ENCODE measurements at places on chromosomes 12 and 14.

- no peak for DNase-seq
Measured at GRCh38 chr14:88322504-88323085, 474 bp downstream of the KCNK10 start.

DNA sequence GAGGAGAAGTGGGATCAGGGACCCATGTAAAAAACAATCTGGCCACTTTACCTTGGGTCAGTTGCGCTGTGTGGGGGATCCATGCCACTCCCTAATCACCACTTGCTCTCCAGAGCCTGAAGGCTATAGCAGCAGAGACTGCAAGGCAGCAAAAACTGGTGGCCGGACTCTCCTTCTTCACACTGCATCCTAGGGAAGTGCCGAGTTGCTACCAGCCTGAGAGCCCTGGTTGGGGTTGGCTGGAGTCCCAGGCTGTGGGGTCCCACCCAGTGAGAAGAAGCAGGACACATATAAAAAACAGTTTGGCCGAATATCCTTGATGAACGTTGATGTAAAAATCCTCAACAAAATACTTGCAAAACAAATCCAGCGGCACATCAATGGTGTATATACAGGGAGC is 341.2 kb downstream of the AEBP2 start:
- DNase-seq = no peak

- peak; percentile 46 for DNase-seq
Measured at GRCh38 chr12:92928421-92928961, 604 bp downstream of the EEA1 start.

DNA sequence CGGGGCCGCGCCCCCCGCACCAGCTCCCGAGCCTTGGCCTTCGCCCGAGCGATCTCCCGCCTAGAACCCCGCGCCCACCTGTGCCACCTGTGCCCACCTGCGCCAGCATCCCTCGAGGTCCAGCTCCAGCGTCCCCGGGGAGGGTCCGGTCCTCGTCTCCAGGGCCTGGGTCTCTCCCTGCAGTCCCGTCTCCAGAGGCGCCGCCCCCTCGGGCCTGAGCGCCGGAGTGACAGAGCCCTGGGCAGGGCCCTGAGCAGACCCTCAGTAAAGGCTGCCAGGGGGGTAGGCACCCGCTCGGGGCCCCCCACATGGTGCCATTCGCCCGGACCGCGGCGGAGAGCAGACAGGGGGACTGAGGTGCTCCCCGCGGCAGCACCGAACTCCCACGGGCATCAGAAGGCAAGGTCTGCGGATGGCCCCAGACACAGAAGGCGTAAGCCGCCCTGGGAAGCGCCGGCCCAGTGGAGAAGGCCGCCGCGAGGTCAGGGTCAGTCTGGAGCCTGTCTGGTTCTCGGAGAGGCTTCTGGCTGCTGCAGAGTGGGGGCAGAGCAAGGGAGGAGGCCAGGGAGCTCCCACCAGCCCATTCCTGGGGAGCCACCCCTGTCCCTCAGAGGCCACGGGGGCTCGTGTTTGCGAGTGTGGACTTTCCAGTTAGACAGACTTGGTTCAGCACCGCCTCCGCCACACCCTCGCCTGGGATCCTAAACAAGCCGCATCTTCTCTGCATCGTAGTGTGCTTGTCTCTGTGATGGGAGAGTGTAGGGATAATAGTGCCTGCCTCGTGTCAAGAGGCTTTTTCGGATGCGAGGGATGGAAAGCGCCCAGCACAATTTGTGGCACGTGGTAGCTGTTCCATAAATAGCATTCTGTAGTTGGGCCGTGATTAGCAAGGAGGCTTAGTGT is 1.1 kb upstream of the PPP1R13B start:
- DNase-seq = no peak

- no peak for DNase-seq
Measured at GRCh38 chr12:123712780-123713319, 697 bp downstream of the ATP6V0A2 start.

DNA sequence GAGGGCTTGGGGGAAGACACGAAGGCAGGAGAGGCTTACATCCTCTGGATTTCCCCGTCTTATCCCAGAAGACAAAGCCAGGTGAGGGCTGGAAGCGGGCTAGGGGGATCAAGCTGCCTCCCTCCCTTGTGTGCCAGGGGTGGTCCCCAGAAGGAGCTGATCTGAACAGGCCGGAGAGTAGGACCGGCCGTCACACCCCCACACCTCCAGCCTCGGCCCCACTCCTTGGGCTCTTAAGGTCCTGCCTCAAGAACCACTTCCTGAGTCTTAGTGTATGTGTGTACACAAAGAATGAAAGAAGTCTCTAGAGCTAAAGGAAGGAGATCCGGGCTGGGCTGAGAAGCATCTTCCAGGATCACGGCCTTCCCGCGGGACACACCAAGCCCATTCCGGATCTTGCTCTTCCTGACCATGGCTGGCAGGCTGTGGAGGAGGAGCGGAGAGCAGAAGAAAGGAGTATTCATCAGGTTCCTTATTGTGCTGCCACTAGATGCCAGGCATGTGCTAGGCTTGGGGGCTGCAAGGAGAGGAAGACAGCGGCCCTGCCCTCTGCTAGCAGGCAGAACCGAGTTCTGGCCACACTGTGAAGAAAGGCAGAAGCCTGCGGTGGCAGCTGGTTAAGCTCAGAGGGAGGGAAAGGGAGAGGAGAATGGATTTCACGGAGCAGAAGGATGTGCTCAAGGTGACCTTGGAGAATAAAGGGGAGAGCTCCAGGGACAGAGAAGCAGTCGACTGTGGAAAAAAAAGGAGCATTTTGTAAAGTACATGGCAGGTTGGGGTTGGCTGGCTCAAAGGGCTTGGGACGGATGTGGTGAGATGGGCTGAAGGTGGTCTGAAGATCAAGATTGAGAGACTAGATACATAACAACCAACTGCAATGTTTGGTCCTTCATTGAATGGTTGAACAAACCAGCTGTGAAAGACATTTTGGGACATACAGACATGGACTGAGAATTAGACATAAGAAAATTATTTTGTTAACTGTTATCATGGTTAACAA is 1.3 kb upstream of the CD63 start:
- peak; percentile 78 for DNase-seq

DNA sequence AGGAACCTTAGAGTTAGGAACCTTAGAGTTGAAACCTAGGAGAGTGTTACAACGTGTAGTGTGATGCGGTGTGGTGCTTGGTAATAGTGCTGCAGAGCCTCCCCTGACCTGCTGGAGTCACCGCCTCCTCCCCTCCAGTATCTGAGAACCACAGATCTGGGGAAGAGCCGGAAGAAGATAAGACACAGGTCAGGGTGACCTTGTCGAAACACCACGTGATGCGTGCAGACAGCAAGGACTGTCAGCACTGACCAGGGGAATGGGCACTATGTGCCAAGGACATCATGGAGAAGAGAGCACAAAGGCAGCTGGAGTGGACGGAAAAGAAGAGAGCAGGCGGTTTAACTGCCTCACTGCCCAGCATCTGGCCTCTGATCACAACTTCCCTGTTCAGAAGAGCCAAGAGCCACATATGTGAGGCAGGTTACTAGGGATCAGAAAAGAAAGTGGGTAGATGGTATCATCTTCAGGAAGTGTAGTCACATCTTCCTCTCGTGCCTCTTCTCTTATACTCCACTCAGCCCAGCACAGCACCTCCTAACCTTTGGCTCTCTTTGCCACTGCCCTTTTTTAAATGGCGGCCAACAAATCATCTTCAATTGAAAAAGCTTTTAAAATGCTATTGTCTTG is 93.7 kb downstream of the TESC start:
- DNase-seq = no peak

- no peak for DNase-seq
Measured at GRCh38 chr14:50362764-50363713, 33.6 kb downstream of the CDKL1 start.

GRCh38 chr12:108689314-108690190 is 41.8 kb downstream of the CORO1C start:
- no peak for DNase-seq

GRCh38 chr12:111076611-111077451 is 156.5 kb upstream of the MYL2 start:
- no peak for DNase-seq

GRCh38 chr12:125185740-125186470 is 120.7 kb downstream of the AACS start:
- peak; percentile 88 for DNase-seq

DNA sequence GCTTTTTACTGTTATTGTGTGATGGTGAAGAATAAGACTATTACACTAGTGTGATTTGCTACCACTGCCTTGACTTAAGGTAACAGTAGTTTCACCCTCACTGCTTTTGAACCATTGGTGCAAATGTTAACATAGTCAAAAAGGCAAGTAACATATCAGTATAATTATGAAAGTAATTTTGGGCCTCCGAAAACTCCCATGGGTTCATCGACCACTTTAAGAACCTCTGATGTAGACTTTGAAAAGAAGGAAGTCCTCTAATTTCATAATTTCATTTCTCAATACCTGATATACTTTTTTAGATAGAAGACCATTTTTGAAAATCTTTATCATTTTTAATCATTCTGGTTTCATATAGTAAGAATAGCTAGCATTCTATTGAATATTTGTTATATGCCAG is 57.7 kb downstream of the ETNK1 start:
- DNase-seq = no peak

DNA sequence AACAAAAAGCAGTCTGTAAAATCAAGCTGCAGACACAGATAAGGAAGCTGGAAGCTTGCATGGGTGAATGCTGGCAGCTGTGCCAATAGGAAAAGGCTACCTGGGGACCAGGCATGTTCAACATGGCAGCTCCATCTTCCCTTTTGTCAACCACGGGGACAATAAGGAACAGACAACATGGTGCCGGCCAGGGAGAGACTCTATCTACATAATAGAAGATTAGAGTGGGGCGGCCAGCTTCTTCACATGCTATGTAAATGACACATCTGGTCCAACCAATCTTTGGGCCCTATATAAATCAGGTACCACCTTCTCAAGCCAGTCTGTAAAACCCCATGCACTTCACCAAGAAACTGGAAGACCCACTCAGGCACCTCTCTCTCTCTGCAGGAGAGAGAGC is 157.6 kb downstream of the SUDS3 start:
- DNase-seq = no peak

DNA sequence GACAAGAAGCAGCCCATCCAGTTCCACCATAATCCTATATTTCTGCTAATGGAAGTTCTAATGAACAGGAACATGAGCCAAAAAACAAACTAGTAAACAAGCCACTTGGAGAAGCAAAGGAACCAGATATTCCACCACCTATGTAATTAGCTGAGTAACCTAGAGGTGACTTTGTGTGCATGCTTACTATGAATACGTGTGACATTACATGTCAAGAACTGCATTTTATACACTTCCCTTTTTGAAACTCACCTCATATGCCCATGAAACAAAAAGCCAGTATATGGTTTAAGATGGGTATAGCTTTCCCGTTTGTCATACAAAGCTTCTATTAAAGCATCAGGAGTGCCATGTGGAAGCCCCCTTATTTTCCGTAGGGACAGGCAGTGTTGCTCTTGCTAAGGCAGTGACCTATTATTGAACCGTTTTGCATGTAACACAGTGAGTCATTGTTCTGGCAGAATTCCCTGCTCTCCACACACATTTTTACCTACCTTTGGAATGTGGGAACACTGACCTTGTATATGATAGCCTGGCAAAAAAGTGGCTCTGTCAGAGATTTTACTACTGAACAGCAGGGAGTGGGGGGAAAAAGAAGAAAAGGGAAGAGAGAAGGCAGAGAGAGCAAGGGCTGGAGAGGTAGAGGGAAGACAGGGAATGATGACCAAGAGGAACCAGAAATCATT is 34.8 kb upstream of the FRMD6 start:
- peak; percentile 89 for DNase-seq

DNA sequence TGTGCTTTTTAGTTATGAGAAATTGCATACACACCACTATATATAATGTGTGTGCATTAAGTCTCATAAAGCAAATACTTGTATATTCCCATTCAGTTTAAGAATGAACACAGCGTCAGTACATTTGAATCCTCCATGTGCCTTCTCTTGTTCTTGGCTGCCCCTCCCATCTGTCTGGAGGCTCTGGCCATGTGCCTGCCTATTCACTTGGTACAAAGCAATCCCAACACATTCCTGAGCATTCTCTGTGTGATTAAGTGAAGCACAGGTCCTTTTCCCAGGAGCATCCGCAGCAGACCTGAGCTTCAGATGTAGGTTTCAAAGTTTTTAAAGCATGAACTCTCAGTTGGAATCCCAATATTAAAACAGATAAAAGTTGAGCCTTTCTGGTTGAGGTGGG is 58.7 kb downstream of the POLR3B start:
- peak; percentile 87 for DNase-seq

DNA sequence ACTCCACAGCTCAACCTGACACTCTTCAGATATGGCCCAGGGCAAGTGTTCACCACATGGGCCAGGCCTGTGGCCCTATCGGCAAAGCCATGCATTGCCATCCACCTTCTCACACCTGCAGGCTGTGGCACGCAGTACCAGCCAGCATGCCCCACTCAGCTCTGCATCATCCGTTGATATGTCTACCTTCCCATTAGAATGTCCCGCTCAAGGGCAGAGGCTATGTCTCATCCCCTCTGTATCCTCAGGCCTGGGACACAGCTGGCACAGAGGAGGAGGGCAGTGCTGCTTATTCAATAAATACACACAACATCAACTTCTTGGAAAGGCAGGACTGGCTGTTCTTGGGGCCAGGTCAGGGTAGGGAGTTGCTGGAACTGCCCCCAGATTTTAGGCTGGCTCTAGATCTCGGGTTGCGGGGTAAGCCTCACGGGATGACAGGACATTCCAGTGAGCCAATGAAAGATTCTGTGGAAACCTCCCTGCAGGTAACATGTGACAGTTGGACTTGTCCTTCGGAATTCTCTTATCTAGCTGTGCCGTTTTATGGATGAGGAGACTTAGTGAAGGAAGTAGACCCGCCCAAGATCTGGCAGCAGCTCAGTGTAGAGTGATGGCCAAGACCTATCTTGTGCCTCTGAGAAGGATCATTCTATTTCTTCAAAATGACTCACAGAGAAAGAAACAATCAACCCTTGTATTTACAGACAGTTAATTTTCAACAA is 25.6 kb downstream of the SYNE3 start:
- no peak for DNase-seq

DNA sequence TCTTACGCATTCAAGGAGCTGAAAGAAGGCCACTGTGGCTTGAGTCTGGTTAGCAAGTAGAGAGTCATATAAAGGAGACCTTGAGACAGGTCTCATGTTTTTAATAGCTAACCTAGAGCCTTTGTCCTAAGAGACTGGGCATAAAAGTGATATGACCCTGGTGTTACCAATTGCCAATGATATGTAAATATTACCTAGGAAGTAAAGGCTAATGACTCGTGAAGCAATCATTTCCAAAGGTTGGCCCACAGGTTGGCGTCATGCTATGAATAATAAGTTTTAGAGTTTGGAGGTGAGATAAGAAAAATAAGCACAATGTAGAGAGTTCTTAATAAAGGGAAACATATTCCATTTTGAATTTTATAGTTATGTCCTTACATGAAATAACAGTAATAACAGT is 116.6 kb upstream of the PLEKHA5 start:
- no peak for DNase-seq

GRCh38 chr12:131766382-131767107 is 55.7 kb downstream of the SFSWAP start:
- DNase-seq = no peak
